Astrocyte of the cerebellum (primary cell): ENCODE measurements at places on chromosomes 3 and 15.

- peak; percentile 58 for DNase-seq
Measured at GRCh38 chr3:192915304-192915703, 2.4 kb downstream of the MB21D2 start.

DNA sequence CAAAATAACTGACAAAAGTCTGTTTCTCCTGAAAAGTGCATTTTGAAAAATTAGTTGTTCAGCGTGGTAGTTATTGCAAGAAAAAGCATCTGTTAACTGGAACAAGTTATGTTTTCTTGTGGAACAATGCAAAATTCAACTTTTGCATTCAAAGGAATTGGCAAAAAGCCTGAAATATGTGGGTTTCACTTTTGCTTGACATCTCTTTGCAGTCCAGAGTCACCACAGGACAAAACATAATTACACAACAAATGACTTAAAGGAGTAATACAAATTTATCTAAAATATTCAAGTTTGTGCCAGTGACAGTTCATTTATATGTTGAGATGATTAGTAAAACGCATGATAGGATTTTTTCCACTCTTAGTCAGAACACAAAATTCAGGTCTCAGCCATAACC, 96.3 kb upstream of the P2RY1 start:
- DNase-seq, result peak; percentile 67

GRCh38 chr3:177642804-177643125, 445.5 kb upstream of the TBL1XR1 start:
- DNase-seq, result no peak

DNA sequence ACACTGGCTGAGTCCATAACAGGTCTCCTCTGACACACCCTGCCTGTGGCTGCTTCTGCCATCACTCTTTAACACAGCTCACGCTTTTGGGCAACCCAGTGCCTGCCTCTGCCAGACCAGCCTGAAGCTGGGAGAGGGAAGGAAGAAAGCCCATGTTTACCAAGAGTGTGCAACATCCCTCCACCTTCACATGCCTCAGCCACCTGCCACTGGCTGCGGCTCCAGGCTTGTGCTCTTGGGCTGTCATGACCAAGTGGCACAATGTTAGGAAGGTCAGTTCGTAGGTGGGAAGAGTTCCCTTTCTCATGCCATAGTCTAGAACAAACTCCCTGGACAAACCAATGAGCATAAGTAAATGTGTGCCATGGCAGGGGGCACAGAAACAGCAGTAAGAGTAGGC, 20.3 kb downstream of the STIMATE start:
- no peak for DNase-seq

DNA sequence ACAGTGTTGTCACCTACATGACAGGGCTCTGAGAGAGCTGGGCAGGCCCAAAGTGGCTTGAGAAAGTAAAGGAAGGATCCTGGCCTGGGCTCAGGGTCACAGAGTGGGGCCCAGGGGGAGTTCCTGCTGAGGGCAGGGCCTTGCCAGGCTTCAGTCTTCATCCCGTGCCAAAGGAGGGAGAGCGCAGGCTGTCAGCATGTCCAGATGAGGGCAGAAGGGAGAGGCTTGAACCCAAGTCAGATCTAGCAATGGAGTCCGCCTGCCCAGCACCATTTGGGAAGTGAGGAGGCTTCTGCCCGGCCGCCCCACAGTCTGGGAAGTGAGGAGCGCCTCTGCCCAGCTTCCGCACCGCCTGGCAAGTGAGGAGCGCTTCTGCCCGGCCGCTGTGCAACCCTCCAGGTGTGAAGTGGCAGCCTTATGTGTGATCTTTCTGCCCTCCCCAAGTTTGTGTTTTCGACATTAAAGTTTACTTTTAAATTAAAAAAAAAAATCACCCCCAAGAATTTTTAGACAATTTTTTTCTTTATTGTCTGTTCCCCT, 303.6 kb upstream of the PROK2 start:
- DNase-seq, result no peak

DNA sequence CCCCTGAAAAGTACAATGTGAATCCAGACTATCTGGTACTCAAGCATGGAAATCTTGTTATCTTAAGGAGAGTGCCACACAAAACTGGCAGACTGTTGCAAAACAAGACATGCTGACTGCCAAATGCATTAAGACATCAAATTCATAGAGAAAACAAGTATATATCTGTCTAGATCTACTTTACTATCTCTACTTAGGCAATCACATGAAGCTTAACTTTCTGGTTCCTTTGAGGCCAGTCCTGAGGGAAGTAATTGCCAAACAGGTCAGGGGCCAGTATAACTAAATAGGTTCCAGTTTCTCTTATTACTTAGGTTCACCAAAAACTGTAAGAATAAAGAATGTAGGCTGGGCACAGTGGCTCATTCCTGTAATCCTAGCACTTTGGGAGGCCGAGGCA, 15.9 kb upstream of the SLC4A7 start:
- DNase-seq, result no peak

DNA sequence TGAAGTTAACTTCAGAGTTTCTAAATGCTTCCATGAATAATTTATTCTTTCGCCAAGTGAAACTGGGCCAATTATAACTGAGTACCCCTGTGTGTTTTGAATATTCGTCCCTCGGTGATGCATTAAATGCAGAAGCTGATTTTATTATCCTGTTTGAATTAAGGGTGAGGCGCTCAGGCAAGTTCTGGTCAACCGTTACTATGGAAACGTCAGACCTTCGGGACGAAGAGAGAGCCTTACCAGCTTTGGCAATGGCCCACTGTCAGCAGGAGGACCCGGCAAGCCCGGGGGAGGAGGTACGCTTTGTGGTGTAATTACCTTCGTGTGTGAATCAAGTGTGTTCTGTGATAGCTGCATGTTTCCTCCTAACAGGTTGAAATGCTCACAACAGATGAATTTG, 239.8 kb downstream of the ITPR1 start:
- DNase-seq, result no peak

GRCh38 chr3:6605227-6605626, 255.7 kb upstream of the GRM7 start:
- no peak for DNase-seq

- DNase-seq, result no peak
Measured at GRCh38 chr3:85148036-85148435, 189.2 kb downstream of the CADM2 start.

- DNase-seq, result no peak
Measured at GRCh38 chr3:175885231-175885766, 1026.2 kb downstream of the NAALADL2 start.

DNA sequence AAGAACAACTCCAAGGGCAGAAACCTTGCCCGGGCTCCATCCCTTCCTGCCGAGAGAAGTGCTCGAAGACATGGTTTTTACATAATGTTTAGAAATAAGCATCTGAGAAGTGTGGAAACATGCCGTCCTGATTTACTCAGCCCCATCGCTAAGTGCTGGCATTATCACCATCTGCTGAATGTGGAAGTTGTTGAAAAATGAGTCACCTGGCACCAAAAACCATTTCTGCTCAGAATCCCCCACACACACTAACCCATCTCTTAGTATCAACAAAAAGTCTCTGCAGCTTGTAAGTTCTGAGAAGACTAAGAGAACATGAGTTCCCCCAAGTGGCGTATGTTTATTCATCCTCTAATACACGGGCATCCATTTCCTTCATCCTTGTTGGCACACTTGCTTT, 51.0 kb upstream of the ARL8B start:
- peak; percentile 60 for DNase-seq

DNA sequence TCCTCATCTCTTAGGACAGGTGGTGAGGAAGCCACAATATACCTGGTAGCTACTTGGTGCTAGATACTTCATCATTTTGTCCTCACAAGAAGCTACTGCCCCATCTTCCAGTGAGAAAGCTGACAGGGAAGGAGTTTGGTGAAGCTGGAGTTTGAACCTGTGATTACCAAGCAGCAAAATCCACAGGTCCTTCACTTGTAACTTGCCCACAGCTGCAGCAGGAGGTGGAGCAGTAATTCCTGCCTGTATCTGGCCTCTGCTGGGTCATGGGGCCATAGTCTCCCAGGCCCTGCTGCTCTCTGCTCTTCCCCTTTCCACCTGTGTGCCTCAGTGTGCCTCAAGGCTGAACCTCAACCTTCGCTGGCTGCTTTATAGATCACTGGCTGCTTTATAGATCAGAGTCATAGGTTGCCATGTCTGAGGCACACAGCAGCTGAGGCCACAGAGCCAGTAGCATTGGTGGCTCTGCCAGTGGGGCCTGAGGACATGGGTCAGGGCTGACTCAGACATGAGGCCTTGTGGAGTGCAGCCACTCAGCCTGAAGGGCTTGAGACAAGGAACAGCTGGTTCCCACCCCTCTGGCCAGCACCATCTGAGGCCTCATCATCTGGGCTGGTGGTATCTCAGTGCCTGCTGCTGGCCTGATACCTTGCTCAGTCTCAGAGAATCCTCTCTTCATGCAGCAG, 11.1 kb upstream of the CHRNB4 start:
- no peak for DNase-seq

DNA sequence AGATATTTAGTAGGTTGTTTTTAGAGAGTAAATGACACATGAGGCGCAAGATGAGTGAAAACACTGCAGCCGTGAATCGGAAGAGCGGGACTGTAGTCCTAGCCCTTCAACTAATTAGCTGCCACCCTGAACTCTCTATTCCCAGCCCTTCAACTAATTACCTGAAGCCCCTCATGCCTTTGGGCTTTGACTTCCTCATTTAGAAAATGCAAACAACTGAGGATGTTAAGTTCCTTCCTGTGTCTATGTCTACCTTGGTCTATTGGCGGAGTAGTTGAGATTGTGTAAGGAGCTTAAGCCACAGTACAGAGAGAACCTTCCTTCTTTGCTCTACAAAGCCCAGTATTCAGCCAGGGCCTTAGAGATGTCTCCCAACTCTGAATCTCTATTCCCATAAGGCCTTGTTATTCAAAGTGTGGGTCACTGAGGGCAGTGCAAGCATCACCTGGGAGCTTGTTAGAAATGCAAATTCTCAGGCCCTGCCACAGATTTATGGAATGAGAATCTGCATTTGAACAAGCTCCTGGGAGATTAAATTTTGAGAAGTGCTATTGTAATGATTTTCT, 71.8 kb upstream of the SCN5A start:
- DNase-seq, result no peak

DNA sequence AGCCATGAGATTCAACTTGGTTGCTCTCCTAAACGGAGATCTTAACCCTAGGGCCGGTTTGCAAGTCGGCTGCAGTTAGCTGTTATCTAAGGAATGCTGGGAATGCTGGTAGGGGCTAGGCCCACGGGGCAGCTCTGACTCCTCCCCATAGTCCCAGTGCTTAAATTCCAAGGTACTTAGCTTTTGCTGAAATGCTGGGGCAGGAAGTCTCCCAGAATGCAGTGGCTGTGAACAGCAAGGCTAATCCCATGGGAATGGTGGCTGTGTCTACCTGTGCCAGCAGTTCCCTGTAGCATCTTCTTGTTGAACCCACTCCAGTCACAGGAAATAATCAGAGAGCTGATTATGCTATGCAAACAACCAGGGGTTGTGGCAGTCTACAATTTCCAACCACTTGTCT, 102.5 kb upstream of the TJP1 start:
- DNase-seq, result peak; percentile 40

DNA sequence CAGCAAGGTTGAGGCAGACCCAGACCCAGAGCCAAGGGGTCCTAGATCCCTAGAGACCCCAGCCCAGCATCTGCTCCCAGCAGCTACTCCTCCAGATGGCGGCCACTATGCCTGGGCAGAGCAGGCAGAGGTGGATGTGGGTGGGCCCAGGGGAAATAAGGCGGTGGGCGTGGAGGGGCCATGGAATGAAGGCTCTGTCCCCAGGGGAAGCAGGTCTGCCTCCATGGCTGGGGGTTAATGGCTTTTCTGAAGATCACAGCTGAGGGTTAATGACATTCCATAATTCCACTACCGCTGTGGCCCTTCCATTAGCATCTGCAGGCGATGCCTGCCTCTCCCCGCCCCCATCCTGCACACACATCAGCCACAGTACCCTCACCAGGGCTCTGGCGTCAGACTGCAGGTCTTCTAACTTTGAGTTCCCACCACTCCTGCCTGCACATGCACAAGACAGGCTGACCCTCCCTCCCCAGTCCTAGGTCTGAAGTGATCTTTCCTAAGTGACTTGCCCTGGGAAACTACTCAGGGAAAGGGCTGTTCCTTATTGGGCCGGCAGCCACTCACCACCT, 41.2 kb downstream of the CCDC33 start:
- DNase-seq, result no peak

DNA sequence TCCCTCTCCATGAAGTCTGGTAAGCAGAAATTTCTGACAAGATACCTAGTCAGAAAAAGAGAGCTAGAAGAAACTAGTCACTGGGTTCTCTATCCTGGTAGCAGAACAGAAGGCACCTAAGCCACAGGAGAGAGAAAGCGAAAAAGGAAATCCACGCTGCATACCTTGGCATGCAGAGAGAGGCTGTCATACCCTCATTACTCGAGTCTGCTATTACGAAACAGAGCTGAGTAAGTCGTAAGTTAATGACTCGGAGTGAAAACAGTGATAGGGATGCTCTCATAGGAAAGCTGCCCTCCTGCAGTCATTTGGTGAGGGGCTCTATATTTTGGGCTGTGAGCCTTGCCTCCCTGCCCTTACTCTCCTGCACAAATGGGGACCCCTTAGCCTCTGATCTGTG, 16.2 kb downstream of the CLRN1 start:
- DNase-seq, result peak; percentile 29

DNA sequence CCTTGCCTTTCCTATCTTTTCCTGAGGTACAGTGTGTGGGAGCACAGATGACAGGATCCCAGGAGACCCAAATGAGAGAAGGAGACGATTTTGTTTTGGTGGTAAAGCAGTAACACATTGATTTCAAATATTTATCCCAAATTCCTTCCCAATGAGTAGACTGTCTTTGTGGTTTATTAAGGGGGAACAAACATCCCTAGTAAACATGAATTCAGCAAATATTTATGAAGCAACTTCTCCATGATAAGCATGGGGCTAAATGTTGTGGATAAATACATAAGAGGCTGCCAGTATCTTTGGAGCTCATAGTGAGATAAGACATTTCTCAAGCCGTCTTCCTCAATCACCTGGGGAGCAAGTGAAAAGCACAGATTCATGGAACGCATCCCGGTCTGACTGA, 460.8 kb upstream of the CFAP20DC start:
- no peak for DNase-seq

DNA sequence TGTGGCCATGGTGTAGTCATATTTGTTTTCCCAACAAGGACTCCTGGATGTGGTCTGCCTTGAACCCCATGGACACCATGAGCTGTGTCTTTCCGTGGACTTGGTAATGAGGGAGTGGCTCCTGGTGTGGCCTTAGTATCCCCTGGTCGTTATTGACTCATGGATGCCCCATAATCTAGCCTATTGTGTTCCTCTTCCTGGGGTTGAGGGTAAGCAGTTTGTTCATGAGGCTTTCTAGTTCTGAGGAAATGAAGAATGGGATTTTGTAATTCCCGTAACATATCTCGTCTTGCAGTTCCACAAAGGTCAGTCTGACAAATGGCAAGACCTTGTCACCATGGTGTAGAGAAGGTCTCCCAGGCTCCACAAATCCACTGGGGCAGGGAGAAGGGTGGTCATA, 22.6 kb downstream of the RAB7A start:
- no peak for DNase-seq
